Hematopoietic multipotent progenitor cell treated with erythropoietin and hydrocortisone succinate and interleukin-3 and kit ligand, for 15 days (in vitro differentiated cells): ENCODE measurements at places on chromosomes 7 and 10.

DNA sequence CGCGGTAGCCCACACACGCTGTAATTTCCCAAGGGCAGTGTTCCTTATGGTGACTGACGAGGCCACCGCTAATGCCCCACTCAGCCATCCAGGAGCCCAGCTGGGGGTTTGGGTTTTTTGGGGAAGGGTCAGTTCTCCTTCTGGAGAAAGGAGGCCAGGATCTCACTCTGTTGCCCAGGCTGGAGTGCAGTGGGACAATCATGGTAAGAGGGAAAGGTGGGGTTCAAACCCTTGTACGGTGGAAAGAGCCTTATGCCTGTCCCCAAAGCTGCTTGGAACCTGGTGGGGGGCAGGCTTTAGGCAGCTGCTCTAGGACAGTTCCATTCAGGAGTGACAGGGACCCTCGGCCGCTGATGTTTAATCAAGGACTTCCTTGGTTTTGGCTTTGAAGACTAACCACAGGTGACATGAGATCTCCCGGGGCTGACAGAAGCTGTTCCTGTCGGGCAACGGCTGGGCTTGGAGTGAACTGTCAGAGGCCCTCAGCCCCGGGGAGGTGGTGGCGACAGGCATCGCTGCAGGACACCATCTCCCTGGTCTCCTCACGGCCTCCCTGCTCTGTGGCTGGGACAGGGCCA, 84.5 kb downstream of the CARD11 start:
- DNase-seq, result no peak

GRCh38 chr10:132205650-132206376, 19.1 kb downstream of the DPYSL4 start:
- no peak for DNase-seq

GRCh38 chr7:92872701-92873100, 36.3 kb upstream of the CDK6 start:
- no peak for DNase-seq

GRCh38 chr7:106110238-106110560, 1.9 kb downstream of the SYPL1 start:
- no peak for DNase-seq

GRCh38 chr10:45440511-45441062, 66.6 kb downstream of the ALOX5 start:
- DNase-seq, result no peak

DNA sequence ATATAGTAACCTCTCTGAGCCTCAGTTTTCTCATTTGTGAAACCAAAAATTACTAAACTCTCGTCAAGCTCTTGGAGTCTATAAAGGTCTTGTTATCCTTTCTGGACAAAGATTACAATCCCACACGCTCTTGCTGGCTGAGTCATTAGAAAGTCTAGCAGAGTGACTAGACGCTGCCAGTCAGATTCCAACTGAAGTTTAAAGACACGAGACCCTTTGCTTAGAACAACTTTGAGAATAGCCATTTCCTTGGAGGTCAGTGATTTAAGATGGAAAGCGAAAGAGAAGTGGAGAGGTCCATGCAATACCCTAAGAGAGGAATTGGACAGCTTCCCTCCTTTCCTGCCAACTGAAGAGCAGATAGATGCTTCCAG, 119.5 kb downstream of the APBB1IP start:
- no peak for DNase-seq

DNA sequence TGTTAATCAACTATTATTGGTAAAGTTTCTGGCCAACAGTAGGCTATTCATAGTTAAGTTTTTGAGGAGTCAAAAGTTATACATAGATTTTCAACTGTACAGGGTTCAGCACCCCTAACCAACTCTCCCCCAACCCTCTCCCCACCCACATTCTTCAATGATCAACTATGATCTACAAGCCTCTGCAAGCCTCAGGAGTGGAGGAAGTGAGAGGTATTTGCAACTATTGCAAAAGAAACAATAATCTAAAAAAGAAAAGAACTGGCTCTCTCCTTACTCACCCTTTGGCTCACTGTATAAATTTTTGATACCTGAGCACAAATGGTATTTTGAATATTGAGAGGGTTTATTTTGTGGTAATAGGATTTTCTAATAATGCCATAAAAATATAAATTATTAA, 179.8 kb downstream of the IPMK start:
- DNase-seq, result no peak

DNA sequence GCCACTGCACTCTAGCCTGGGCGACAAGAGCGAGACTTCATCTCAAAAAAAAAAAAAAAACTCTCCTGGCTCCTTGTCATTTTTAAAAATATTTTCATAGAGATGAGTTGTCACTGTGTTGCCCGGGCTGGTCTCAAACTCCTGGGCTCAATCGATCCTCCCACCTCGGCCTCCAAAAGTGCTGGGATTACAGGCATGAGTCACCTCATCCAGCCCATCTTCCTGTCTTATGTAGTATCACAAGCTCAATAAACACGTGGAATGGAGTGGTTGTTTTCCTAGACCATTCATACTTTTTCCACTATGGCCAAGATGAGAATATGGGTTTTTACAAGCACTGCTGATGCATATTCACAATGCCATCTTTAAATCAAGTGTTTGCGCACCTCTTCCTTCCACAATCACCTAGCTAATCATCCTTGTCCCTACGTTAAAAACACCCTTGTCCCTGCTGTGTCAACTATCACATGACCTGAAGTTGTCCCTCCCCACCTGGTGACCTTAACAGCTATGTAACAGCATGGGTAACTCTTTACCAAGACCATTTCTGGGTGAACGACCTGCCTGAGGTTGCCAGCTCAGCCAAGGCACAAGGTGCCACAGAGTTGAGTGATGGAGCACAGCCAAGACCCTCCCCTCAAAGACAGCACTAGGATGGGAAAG, 21.3 kb downstream of the DLG5 start:
- no peak for DNase-seq

- DNase-seq, result peak; percentile 14
These were observed 31.3 kb upstream of the ZNRF2 start for GRCh38 chr7:30252885-30253795.

- DNase-seq, result no peak
These were observed 93.8 kb downstream of the PARD3 start for GRCh38 chr10:34721208-34721840.

DNA sequence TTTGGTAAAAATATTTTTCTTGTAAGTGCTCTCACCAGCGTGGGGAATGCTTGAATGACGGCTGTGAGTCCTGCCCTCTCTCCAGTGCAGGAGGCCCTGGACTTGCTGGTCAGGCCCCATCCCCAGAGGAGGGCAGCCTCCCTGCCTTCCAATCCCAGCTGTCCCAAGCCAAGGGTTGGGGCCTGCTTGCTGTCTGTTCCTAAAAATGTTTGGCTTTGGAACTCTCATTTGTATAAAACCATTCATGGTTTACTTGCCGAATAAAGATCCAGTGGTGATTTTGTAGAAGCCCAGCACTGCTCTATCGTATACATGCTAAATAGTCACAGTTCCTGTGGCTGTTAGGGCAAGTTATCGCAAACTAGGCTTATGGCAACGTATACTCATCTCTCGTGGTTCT, 121.7 kb downstream of the GLRX3 start:
- DNase-seq, result no peak

GRCh38 chr7:114662002-114662677, 247.5 kb downstream of the FOXP2 start:
- DNase-seq, result no peak

GRCh38 chr7:144037414-144038035, 11.2 kb upstream of the OR2A5 start:
- DNase-seq, result no peak

GRCh38 chr7:30222515-30223215, 61.7 kb upstream of the ZNRF2 start:
- DNase-seq, result no peak

- no peak for DNase-seq
These were observed 3.4 kb upstream of the ITIH5 start for GRCh38 chr10:7670157-7670556.

- DNase-seq, result no peak
These were observed 222.8 kb downstream of the LRMDA start for GRCh38 chr10:75654171-75654771.

GRCh38 chr7:157990881-157991250, 596.8 kb downstream of the PTPRN2 start:
- no peak for DNase-seq

DNA sequence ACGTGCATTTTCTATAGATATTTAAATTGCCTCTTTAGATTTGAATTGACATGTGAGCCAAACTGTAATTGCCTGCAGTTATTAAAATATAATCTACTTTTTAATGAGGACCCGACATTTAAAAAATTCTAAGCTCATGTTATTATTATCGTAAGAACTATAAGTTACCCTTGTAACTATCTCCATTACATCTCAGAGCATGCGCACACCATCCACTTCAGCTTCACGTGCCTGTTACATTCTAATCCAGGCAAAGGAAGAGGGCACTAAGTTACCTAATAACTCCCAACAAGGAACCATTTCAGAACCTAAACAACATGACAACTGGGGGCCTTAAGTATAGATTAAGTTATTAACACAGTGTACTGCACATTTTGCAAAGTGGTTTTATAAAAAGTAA, 509.0 kb upstream of the DPP6 start:
- DNase-seq, result no peak

DNA sequence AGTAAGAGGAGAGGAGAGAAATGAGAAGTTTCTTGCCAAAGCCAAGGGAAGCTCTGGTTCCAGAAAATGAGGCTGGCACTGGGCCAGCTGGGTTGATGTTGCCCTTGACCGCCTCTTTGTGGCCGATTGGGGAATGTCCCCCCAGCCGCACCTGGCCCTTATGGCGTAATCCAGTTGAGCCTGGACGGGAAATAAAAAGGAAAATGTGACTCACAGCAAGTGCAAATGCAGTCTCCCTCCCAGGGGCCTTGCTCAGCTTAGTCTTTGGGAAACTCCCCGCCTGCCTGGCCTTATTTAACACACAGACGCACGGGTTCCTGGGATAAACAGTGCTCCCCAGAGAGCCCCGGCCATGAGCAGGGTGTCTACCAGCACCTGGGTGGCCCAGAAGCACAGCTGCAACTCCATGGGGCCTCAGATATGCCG, 174.8 kb downstream of the KIAA1217 start:
- peak; percentile 21 for DNase-seq

- DNase-seq, result peak; percentile 66
These were observed 79.0 kb upstream of the TMEM168 start for GRCh38 chr7:112869111-112869774.

DNA sequence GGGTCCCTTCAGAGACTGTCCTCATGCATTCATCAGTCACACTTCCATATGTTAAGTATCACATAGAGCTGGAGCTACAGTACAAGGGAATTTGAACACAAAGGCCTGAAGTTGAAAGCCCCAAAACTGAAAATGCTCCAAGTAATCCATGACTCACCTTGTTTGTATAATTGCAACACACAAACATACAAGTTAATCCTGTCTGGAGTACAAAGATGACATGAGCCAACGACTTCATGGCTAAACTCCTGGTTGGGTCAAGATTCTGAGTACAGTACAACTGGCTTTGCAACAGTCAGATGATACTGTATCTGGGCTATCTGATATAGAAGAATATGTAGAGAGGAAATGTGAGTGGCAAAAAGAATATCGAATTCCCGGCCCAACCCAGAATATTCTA, 73.1 kb upstream of the AASS start:
- no peak for DNase-seq

GRCh38 chr10:45204954-45205775, 110.2 kb downstream of the OR13A1 start:
- DNase-seq, result no peak

GRCh38 chr7:104845557-104845956, 168.4 kb upstream of the KMT2E start:
- DNase-seq, result no peak

GRCh38 chr10:95837783-95838182, 70.0 kb upstream of the CC2D2B start:
- no peak for DNase-seq

GRCh38 chr10:78140066-78140630, 106.5 kb downstream of the RPS24 start:
- DNase-seq, result no peak

DNA sequence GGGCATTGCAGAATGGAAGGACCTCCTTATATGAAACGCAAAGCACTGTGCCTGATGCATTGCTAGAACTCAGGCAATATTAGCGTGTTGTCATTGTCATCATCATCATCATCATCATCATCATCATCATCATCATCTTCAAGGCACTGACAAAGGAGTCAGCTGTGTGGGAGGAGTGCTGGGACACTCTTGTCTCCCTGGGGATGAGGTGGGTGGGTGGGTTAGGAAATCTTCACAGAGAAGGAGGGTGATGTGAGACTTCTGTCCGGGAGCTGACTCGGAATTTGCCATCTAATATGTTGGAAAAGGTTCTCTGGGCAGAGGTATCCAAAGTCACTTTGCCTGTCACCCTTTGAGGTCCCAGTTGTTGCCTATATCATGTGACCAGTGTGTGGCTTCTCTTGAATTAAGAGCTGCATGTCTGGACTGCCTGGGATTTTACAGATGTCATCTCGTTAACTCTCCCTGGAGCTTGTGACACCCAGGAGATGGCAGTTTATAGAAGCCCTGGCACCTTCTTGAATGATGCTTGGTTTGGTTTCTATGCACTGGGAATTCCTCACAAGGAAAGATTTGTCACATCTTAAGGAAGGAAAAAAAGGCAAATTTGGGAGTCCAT, 7.1 kb downstream of the HTRA1 start:
- no peak for DNase-seq

- no peak for DNase-seq
These were observed 224.9 kb upstream of the TMEM229A start for GRCh38 chr7:124257638-124258308.

GRCh38 chr10:104098358-104098925, 12.8 kb upstream of the COL17A1 start:
- no peak for DNase-seq

- no peak for DNase-seq
These were observed 56.3 kb downstream of the PLPP4 start for GRCh38 chr10:120513307-120513796.

- no peak for DNase-seq
These were observed 72.1 kb downstream of the DNMBP start for GRCh38 chr10:99937630-99938029.

GRCh38 chr7:112965506-112965905, 121.1 kb downstream of the GPR85 start:
- DNase-seq, result no peak

DNA sequence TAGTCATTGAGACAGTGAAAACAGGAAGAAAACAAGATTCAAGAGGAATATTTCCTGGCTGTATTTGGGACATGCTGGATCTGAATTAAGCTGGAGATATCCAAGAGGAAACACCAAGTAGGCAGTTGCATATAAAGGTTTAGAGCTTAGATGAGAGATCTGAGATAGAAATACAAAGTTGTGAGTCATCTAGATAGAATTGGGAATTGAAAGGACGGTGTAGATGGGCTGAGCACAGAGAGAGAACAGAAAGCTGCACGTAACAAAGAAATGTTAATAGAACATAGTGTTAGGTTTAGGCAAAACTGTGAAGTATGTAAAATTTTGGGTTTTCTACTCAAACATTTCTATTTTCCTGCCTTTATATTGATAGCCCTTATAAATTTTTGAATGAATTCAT, 218.5 kb upstream of the TMEM196 start:
- no peak for DNase-seq

DNA sequence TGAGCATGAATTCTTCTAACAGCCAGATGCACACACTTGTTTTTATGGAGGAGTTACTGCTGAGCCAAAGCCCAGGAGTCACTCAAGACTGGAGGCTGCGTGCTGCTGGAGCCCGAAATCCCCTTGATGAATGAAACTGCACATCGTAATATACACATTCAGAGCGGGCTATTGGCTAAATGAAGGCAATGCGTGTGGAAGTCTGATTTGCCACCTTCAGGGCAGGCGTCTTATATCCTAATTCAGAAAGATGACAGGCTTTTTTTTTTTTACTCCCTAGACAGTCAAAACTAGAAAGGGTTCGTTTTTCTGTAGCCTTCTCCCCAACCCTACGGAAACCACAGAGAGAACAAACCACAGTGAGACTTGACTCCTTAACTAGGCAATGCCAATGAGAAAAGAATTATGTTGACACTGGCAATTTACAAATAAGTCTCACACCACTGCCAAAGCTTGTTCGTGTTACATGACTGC, 227.2 kb upstream of the KLF14 start:
- DNase-seq, result peak; percentile 23
